ENCODE measurements at places on chromosomes 7 and 10.

- no peak for DNase-seq
Observed at GRCh38 chr10:26169466-26169865, 47.1 kb upstream of the GAD2 start.

GRCh38 chr10:12628964-12629766, 279.8 kb downstream of the CAMK1D start:
- DNase-seq: no peak

DNA sequence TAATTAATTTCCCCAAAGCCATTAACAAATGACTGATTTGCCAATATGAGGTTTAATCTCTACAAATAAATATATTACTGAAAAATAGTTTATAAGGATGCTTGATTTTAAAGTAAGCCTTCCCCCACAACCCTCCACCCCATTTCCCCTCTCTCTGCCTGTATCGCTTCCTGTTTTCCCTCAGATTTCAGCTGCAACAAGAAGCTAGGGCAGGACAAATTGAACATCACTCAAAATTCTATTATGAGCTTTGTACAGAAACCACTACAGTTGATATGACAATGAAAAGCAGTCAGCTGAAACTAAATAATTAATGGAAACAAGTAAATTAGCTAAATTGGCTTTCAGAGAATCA, 109.0 kb upstream of the SP4 start:
- no peak for DNase-seq

DNA sequence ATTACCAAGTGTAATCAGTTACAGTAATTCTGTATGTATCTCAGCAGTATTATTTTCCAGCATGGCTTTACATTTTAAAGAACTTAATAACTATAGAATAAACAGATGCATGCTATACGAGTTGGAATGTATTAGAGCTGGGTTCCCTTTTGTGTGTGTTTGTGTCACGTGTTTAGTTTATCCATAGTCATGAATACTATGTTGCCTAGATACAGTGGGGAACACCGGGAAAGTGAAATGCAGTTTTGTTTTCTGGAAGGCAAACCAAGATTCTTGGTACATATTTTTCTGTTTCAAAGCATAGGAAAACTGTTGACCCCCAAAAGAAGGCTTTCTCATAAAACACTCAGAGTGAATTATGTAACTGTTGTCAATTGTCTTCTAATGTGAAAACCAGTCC, 119.0 kb downstream of the FANK1 start:
- no peak for DNase-seq

GRCh38 chr7:2204446-2204845, 28.3 kb downstream of the MAD1L1 start:
- no peak for DNase-seq

- no peak for DNase-seq
Observed at GRCh38 chr10:61897671-61898434, 3.6 kb upstream of the ARID5B start.

DNA sequence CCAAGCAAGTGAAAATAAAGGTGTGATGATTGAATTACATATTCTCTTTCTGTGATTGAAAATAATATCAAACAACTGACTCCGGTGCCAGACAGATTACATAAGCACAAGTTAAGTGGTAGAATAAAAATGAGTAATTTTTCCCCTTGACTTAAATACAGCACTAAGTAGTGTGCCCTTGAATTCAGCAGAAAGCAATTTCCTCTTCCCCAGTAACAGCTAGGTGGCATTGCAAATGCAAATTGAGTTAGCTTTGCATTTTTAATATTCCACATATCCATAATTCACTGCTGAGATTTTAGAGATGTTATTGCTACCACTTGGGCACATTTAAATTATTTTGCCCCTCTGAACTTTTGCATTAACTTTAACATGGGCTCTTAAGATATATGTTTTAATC, 89.8 kb upstream of the NPVF start:
- DNase-seq: no peak

GRCh38 chr7:79176859-79177477, 276.5 kb downstream of the MAGI2 start:
- DNase-seq: no peak

GRCh38 chr10:103111031-103111917, 81.8 kb downstream of the NT5C2 start:
- DNase-seq: no peak
